PC-9 (cell line): ENCODE measurements at places on chromosomes 1 and 21. TPM values are rescaled to one million over a fixed set of nuclear protein-coding genes. Genes with fewer than 3 reads are reported as not detected.

- DNase-seq, result no peak
- no peaks in the 10 kb centered on the region for H3K4me1 ChIP-seq
Measured at GRCh38 chr1:218294546-218294945, 9.5 kb downstream of the RRP15 start.

- no peak overlapping the region for H3K4me3 ChIP-seq
- H3K4me1 ChIP-seq, result peaks cover 26% of the 10 kb centered on the region
- no peak overlapping the region for H3K27ac ChIP-seq
- no peaks in the 10 kb centered on the region for H3K27me3 ChIP-seq
- no peaks in the 10 kb centered on the region for H3K36me3 ChIP-seq
Measured at GRCh38 chr21:36433059-36433709, 46.7 kb downstream of the CLDN14 start.

GRCh38 chr1:109256085-109256484, 6.7 kb downstream of the CELSR2 start:
- no peaks in the 10 kb centered on the region for H3K36me3 ChIP-seq
- peaks cover 38% of the 10 kb centered on the region for H3K4me1 ChIP-seq
- H3K4me3 ChIP-seq, result no peak overlapping the region
- H3K27ac ChIP-seq, result no peak overlapping the region
- no peaks in the 10 kb centered on the region for H3K27me3 ChIP-seq

DNA sequence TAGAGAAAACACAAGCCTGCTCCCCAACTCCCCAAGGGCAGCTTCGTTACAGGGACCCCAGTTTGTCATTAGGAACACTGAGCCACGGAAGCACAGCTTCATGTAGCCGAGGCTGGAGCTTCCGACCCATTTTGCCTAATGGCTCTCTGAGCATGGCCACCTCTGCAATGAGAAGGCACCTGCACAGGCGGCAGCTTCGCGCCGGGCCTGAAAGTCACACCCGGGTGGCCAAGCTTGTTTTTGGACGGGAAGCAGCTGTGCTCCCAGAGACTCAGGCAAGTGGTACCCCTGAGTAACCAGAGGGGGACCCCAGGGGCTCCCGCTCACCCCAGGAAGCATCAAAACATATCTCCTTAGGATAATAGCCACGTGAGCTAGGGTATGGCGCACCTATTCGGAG, 80.9 kb downstream of the SLC66A1 start:
- H3K27ac ChIP-seq, result no peak overlapping the region
- no peaks in the 10 kb centered on the region for H3K36me3 ChIP-seq
- H3K4me3 ChIP-seq, result no peak overlapping the region
- H3K4me1 ChIP-seq, result no peaks in the 10 kb centered on the region

Gene FCGR2B
- not detected in 2 replicates for total RNA-seq

- no peaks in the 10 kb centered on the region for H3K4me1 ChIP-seq
- no peak for DNase-seq
- no peak overlapping the region for H3K4me3 ChIP-seq
Measured at GRCh38 chr1:47238935-47239592, 7.0 kb upstream of the TAL1 start.

GRCh38 chr1:112744009-112744578, 29.0 kb upstream of the PPM1J start:
- peaks cover 12% of the 10 kb centered on the region for H3K27me3 ChIP-seq
- DNase-seq, result no peak
- H3K4me3 ChIP-seq, result no peak overlapping the region; the same call in 1 of the 2 replicates
- no peaks in the 10 kb centered on the region for H3K4me1 ChIP-seq

DNA sequence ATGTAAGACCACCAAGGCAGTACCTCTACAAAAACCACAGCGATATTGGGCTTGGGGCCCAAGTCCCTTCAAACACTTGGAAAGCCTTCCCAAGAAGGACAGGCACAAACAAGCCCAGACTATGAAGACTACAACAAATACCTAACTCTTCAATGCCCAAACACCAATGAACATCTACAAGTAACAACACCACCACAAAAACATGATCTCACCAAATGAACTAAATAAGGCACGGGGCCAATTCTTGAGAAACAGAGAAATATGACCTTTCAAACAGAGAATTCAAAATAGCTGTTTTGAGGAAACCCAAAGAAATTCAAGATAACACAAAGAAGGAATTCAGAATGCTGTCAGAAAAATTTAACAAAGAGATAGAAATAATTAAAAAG, 86.8 kb downstream of the COL24A1 start:
- no peaks in the 10 kb centered on the region for H3K36me3 ChIP-seq
- DNase-seq, result no peak
- no peak overlapping the region for H3K4me3 ChIP-seq
- no peaks in the 10 kb centered on the region for H3K4me1 ChIP-seq

Gene ELK4
- 40.3 and 48.1 TPM in 2 replicates for total RNA-seq

DNA sequence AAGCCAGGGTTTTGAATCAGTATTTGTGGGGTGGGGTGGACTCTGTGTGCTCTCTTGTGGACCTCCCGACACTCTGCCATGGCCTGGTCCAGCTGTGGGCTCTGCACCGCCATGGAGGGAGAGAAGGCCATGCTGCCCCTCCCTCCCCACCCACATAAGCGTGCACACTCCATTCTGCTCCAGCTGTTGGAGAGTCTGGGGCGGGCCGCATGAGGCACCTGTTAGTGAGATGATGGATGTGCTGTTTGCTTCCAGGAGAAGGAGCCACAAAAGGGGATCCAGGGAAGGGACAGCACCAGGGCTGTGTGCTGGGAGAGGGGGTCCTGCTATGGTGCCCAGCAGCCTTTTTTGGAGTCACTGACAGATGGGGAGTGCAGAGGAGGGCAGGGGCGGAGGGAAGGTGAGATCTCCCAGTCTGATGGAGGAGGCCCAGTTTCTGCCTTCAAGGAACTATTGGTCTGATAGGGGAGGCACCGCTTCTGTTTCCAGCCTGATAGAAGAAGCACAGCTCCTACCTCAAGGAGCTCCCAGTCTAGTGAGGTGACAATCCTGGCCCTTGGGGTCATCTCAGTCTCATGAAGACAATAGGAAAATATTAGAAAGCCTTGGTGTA, 101.5 kb downstream of the ACTL8 start:
- DNase-seq, result no peak
- no peak overlapping the region for H3K4me3 ChIP-seq
- H3K27me3 ChIP-seq, result no peaks in the 10 kb centered on the region
- H3K4me1 ChIP-seq, result no peaks in the 10 kb centered on the region

DNA sequence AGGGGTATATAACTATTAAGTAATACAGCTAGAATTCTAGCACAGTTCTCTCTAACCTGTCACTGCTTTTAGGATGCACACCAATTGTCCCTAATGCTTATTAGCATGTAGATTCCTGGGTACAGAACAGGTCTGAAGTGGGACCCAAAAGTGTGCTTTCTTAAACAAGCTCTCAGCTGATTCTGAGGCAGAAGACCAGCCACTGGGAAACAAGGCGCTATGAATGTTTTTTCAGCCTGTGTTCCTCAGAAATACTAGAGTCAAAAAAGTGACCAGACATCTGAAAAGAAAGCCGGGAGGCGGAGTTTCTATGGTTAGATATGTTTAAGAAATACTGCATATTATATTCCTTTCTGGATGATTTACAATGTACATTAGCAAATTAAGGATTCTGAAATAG, 1.8 kb downstream of the PEF1 start:
- H3K36me3 ChIP-seq, result peaks cover 5% of the 10 kb centered on the region; the same call in 1 of the 2 replicates
- no peak overlapping the region for H3K27ac ChIP-seq
- DNase-seq, result no peak
- no peaks in the 10 kb centered on the region for H3K27me3 ChIP-seq

GRCh38 chr1:96722161-96722922, 758 bp downstream of the PTBP2 start:
- H3K27ac ChIP-seq, result peak overlapping the region; percentile 53
- H3K4me3 ChIP-seq, result peak overlapping the region; percentile 92
- DNase-seq, result no peak
- H3K4me1 ChIP-seq, result peaks cover 17% of the 10 kb centered on the region
- H3K36me3 ChIP-seq, result peaks cover 22% of the 10 kb centered on the region

Gene ADPRS
- total RNA-seq, result 30.0 and 43.1 TPM in 2 replicates

DNA sequence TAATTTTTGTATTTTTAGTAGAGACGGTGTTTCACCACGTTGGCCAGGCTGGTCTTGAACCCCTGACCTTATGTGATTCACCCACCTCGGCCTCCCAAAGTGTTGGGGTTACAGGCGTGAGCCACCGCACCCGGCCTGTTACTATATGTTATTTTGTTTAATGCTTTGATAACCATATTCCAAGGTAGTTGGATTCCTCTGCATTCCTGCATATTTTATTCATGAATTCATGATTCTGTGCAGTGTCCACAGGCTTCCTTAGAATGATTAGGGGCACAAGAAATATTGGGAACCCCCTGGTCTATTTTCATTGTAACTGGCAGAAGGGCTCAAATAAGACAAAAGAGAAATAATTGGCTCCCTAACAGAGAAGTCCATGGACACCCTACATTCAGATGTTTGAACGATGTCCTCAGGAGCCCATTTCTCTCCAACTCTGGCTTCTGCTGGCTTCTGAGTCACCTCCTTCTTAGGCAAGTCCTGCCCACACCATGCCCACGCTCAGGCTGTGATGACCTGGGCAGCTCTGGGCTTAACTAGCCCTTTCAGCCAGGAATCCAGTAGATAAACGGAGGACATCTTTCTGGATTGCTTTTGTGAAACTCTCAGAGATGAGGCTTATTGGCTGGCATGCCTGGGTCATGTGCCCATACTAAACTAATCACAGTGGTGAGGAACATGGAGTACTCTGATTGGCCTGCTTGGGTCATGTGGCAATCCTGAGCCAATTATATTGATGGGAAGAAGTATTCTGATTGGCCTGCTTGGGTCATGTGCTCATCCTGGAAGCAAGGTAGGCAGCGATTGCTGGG, 32.6 kb downstream of the TNFRSF8 start:
- H3K27ac ChIP-seq, result no peak overlapping the region
- DNase-seq, result peak; percentile 59

DNA sequence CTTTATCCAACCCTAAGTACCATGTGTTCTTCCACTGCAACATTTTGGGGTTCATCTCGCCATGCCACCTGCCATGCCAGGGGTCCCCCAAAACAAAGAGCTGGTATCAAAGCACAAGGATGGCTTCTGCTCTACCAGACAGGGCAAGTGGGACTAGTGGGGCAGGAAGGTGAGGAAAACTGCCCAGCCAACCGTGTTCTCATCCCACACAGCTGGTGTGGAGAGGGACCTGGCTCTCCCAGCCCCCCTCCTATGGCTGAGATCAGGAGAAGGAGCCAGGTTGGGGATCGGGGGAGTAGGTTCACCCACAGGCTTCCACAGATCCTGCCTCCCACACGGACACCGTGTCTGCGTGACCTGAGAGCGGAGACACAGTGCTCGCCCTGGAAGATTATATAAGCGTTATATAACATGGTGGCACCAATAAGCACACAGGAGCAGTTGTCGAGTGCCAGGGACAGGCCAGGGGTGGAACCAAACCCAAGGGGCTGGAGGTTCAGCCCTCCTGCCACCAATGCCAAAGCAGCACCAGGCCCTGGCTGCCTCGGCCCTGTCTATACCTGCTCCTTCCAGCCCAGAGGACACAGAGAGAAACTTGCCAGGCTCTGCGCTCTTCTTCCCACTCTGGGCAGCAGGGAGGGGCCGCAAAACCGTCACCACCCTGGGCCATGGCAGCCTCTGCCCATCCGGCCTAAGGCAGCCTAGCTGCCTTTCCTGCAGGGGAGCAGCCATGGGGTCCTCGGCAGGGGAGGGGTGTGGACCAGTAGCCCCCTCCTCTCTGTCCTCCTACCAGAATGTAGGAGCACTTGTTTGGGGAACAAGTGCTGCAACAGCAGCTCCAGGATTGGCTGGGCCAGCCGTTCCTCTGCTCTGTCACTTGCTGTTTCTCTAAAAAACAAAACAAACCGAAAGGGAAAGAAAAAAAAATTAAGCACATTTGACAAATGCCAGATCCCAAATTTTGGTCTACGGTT, 43.5 kb downstream of the CD34 start:
- H3K36me3 ChIP-seq, result no peaks in the 10 kb centered on the region
- H3K4me1 ChIP-seq, result peaks cover 31% of the 10 kb centered on the region
- DNase-seq, result no peak
- H3K4me3 ChIP-seq, result peak overlapping the region; percentile 66; the same call in 1 of the 2 replicates
- H3K27ac ChIP-seq, result no peak overlapping the region

Gene VSIG8
- total RNA-seq, result not detected in 2 replicates

GRCh38 chr1:40751802-40752201, 31.8 kb upstream of the KCNQ4 start:
- H3K27me3 ChIP-seq, result no peaks in the 10 kb centered on the region
- DNase-seq, result no peak
- H3K4me3 ChIP-seq, result no peak overlapping the region
- peaks cover 22% of the 10 kb centered on the region for H3K36me3 ChIP-seq

- DNase-seq, result no peak
- H3K4me3 ChIP-seq, result no peak overlapping the region
- no peak overlapping the region for H3K27ac ChIP-seq
- H3K36me3 ChIP-seq, result no peaks in the 10 kb centered on the region
Measured at GRCh38 chr1:43177691-43178090, 5.6 kb downstream of the CFAP57 start.

DNA sequence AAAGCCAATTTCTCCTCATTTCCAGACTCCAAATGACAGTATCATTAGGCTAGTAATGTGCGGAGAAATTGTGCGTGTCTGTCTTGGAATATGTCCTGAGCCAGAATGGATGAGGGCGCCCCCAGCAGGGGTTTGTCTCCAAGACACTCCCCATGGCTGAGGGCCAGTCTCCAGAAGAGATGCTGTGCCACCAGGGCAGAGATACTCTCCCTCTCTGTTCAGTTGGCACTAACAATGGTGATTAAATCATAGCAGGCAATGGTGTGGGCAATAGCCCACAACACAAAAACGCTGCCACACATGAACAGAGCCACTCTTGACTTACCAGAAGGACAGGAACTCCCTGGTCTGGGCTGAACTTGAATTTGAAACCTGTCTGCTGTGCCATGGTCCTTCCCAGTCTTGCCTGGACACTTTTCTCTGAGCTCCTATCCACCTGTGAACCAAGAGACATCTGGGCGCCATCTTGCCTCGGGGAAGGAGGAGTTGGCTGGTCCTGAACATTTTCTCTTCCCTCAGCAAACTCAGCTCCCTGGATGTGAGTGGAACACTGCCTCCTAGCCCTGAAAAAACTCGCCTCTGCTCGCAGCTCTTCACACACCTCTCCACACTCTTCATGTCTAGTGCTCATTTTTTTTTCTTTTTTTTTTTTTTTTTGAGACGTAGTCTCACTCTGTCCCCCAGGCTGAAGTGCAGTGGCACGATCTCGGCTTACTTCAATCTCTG, 14.8 kb upstream of the ADGRB2 start:
- no peak for DNase-seq
- H3K36me3 ChIP-seq, result no peaks in the 10 kb centered on the region
- H3K27me3 ChIP-seq, result peaks cover 14% of the 10 kb centered on the region; the same call in 1 of the 2 replicates
- no peaks in the 10 kb centered on the region for H3K4me1 ChIP-seq
- H3K4me3 ChIP-seq, result no peak overlapping the region

Gene DHRS3
- total RNA-seq, result 144 and 154 TPM in 2 replicates

- no peaks in the 10 kb centered on the region for H3K4me1 ChIP-seq
- H3K27ac ChIP-seq, result no peak overlapping the region
- no peaks in the 10 kb centered on the region for H3K27me3 ChIP-seq
Measured at GRCh38 chr1:54357967-54358366, 48.2 kb downstream of the SSBP3 start.

Gene S100A14
- total RNA-seq, result 411 and 486 TPM in 2 replicates

DNA sequence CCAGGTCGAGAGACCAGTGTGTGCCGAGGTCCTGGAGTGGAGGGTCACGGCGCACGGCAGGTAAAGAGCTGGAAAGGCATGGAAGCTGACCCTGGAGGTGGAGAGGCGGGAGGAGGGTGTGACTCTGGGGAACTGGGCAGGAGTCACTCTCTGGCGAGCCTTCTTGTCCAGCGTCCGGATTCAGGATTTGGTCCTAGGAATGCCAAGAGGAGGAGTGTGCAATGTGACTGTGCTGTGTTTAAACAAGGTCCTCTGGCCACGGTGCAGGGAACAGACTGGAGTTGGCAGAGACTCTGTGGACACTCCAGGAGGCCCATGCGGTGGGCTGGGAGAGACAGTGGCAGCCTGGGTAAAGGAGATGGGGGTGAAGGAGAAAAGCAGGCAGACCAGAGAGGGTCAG, 64.2 kb upstream of the CASZ1 start:
- H3K27me3 ChIP-seq, result no peaks in the 10 kb centered on the region
- no peak overlapping the region for H3K4me3 ChIP-seq
- H3K27ac ChIP-seq, result no peak overlapping the region
- DNase-seq, result no peak
- H3K4me1 ChIP-seq, result no peaks in the 10 kb centered on the region
- H3K36me3 ChIP-seq, result no peaks in the 10 kb centered on the region
